H54 (cell line): ENCODE measurements at places on chromosomes 2 and 18.

- DNase-seq, result no peak
Measured at GRCh38 chr2:3805201-3805939, 102.0 kb downstream of the DCDC2C start.

- no peak for DNase-seq
Measured at GRCh38 chr18:80176334-80177073, 67.4 kb downstream of the ADNP2 start.

- DNase-seq, result no peak
Measured at GRCh38 chr18:31723990-31724711, 36.5 kb downstream of the SLC25A52 start.

DNA sequence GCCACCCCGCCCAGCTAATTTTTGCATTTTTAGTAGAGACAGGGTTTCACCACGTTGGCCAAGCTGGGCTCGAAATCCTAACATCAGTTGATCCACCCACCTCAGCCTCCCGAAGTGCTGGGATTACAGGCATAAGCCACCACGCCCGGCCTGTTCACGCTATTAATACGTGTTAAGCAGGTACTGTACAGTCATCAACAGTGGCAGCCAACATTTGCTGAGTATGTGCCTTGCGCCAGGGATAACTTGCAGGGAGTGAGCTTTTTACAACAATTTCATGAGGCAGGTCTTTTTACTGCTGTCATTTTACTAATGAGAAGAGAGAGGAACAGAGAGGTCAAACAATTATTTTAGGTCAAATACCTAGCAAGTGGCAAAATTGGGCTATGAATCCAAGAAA is 115.2 kb downstream of the AP1S3 start:
- no peak for DNase-seq

GRCh38 chr2:224377751-224378700 is 23.9 kb downstream of the FAM124B start:
- DNase-seq, result no peak

DNA sequence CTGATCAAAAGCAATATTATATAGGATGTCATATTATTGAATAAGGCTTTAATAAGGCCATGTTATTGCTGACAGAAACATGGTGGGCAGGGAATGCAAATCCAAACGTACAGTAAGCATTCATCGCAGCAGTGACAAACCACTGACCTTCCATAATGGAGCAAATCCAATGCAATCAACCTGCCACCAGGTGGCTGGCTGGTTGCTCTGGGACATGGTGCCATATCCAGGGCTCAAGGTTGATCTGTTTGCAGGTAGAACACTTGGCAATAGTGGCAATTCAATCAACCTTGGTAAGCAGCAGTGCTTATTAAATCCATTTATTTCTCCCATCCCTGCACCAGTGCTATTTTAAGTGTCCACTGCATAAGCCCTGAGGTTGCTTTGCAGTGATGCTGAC is 75.4 kb downstream of the CERKL start:
- DNase-seq, result no peak

- peak; percentile 21 for DNase-seq
Measured at GRCh38 chr2:46241344-46241743, 55.9 kb upstream of the EPAS1 start.

DNA sequence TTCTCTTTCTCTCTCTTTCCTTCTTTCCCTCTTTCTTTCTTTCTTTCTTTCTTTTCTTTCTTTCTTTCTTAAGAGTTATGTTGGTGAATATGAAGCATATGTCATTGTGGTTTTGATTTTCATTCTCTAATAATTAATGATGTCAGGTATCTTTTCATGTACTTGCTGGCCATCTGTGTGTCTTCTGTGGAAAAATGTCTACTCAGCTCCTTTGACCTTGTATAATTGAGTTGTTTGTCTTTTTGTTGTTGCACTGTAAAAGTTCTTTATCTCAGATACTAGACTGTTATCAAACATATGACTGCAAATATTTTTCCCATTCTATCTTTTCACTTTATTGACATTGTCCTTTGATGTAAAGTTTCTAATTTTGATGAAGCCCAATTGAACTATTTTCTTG is 645.1 kb downstream of the CNTNAP5 start:
- no peak for DNase-seq

- no peak for DNase-seq
Measured at GRCh38 chr2:48915227-48915626, 159.7 kb upstream of the LHCGR start.

DNA sequence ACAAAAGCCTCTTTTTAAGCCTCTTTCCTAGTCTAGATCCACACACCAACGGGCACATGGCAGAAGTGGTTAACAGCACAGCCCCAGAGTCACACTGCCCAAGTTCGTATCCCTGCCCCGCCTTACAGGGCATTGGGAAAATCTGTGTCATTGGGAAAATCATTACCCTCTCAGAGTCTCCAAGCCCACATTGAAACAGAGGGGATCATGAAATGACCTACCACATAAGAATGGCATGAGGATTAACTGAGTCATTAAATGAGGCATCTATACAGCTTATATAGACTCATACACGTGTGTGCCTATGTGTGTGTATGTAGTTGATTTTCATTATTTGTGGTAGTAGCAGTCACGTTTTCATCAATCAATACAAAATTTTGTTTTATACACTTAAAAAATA is 469.0 kb upstream of the POU3F3 start:
- no peak for DNase-seq

DNA sequence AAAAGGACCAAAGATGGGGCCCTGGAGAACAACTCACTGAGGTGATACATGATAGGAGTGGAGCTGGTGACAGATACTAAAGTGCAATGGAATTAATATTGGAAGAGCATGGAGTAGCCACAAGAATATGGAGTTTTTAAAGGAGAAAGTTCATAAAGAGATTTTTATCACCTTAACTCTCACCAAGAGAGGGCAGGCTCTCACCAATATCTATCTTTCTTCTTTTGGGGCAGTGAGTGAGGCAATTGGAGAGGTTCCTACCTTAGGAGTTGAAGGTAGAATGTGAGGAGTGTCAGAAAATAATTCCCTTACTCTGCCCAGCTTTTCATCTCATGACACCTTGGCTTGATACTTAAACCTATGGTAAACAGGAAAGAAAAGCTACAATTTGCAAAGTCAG is 233.7 kb upstream of the CWC22 start:
- no peak for DNase-seq

GRCh38 chr2:23042216-23042906 is 342.6 kb upstream of the KLHL29 start:
- DNase-seq, result no peak

DNA sequence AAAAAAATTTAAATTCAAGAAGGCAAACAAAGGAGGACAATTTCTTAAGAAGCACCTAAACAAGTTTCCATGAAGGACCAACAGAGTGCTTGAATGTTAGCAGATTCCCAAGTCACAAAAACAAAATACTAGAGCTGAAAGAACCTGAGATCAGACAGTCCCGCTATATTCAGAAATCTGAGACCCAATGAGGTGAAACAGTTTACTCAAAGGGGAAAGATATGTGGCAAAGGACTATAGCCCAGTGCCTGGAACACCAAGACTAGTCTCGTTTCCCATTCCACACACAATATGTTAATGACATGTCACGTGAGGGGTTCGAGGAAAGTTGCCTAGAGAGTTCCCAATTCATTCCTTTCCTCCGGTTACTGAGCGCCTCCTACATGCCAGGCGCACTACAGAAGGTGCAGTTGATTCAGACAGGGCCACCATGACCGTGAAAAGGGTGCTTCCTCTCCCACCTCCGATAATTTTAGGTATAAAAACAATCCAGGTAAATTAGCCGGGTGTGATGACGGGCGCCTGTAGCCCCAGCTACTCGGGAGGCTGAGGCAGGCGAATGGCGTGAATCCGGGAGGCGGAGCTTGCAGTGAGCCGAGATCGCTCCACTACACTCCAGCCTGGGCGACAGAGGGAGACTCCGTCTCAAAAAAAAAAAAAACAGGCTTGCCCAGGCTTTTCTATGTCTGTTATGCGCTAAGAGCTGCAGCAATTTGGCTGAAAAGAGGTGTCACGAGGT is 617 bp downstream of the SRBD1 start:
- DNase-seq, result peak; percentile 34

DNA sequence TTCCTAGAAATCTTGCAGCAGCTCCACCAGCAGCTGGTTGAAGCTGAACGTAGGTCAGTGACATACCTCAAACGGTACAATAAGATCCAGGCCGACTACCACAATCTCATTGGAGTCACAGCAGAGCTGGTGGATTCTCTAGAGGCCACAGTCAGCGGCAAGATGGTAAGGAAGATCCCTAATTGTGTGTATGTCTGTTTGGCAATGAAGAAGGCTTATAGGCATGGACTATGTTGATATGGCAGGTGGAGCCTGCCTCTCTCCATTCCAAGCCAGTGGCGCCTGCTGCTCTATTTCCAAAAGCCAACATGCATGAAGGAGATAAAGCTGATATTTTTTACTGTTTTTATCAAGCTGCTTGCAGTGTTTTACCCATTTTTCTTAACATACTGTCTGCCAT is 36.8 kb downstream of the ARMC9 start:
- no peak for DNase-seq

- no peak for DNase-seq
Measured at GRCh38 chr2:68721482-68722101, 13.0 kb upstream of the ARHGAP25 start.

DNA sequence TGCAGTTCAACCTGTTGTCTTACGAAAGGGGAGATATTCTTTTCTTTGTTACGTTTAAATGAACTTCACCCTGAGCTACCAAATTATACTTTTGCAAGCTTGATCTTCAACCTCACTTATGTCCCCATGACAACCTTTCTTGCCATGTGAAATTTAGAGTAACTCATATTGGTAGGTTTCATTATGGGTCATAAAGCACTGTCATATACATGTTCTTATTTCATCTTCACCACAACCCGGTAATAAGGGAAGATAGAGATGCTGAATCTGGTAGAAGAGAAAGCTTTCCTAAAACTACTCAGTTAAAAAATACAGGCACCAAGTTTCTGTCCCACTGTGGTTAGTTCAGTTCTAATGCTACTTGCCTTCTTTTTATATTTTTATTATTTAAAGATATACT is 208.5 kb upstream of the NRP2 start:
- DNase-seq, result no peak

DNA sequence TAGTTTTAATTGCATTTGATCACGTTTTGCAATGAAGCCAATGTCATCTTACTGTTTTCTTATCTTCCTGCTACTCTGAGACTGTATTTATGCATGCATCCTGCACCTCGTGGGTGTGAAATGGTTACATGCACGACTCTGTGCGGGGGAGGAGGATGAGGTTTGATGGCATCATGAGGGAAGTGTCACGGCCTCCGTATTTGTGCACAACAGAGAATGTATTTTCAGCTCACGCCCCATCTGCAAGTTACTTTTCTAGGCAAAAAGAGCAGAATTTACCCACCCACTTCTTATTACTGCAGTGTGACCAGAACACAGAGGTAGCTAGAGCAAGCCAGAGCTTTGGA is 145.1 kb downstream of the TDRD15 start:
- DNase-seq, result no peak

DNA sequence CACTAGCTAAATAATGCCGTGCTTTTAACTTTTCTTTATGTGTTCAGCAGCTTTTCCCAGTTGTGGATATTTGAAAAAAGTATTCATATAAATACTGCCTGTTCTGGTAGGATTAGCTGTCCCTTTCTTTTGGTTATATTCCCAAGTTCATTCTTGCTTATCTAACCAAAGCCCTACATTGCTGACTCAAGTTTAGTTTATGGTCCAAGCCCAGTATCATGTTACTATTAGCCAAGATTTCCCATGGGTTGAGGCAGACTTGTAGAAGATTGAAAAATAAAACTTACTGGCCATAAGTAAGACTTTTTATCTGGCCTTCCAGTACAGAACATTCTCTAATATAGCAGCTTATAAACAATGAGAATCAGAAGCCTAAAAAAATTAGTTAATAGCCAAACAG is 49.7 kb upstream of the NFE2L2 start:
- DNase-seq, result no peak

DNA sequence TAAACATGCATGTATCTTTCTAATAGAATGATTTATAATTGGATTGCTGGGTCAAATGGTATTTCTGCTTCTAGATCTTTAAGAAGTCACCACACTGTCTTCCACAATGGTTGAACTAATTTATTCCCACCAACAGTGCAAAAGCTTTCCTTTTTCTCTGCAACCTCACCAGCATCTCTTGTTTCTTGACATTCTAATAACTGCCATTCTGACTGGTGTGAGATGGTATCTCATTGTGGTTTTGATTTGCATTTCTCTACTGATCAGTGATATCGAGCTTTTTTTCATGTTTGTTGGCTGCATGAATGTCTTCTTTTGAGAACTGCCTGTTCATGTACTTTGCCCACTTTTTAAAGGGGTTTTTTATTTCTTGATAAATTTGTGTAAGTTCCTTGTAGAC is 182.5 kb downstream of the ANKRD44 start:
- no peak for DNase-seq

- no peak for DNase-seq
Measured at GRCh38 chr2:190979906-190980629, 33.9 kb downstream of the STAT1 start.

DNA sequence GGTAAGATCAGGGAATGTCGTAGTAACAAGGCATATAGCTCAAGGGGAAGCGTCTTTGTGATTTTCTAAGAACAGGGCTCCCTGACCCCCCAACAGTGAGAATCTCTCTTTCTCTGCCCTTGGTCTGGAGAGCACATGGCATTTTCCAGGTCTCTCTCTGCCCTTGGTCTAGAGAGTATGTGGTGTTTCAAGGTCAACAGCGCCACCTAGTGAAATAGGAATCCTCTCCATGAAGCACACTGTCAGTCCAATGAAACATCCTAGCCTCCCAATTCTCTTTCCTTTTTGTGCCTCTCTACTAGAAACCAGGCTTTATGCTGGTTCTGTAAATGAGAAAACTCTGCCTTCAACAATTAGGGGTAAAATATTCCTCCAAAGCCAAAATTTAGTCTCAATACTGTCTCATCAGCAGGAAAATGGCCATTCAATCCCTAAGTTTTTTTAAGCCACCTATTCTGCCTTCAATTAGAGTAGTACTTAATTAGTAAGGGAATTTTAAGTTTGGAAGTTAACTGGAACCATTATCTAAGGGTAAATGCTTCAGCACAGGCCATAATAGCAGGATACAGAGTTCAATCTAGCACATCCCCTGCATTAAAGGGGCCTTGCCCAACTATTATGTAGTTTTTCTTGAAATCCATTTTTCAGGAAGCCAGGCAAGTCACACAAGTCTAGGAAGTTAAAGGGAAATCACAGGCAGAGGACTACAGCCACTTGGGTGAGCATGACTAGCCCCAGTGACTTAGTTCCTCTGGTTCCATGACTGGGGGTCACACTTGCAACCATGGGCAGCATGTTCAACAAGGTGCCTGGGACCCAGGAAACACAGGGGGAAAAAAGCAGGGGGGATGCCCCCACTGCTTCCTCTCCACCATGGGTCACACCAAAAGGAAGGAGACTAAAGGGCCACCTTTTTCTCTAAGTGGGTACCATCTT is 12.4 kb downstream of the DYM start:
- no peak for DNase-seq
